Osteoblast (primary cell): ENCODE measurements at places on chromosomes 13 and 19.

DNA sequence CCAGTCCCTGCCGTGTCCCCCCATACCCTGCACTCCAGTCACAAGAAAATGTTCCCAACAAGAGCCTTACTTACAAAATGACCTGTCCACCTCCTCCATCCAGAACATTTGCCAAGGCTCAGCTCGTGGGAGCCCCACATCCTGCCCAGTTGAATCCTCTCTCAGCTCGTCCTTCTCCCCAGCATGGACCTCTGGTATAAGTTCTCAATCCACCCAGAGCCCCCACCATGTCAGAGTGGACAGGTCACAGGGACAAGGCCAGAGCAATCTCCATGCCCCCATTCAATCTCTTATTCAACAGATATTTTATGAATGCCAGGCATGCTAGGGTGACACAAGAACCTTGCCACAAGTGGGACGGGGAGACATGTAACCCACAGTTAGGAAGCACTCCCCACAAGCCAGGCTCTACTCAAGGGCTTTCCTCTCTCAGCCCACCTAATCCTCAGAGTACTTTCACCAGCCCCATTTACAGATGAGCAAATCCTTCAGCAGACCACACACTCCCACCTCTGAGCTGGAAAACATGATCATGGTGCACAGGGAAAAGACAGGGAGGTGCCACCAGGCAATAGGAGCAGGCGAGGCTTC is 15.1 kb downstream of the DEDD2 start:
- DNase-seq, result peak; percentile 30

DNA sequence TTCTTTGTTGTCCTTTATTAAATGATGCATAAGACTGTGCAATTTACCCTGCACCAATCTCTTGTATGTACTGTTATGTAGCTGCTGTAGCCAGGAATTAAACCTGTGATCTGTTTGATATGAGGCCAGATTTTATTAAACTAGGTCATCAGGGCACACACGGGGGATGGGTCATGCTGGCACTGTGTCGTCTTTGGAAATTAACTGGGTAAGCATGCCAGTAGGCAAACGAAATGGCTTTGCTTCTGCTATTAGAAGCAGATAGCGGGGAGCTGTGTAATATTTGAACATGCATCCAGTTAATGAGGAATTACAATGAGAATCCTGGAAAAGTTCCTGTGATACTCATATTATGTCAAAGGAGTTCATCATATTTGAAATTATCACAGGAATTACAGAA is 23.5 kb downstream of the MTUS2 start:
- DNase-seq, result no peak

DNA sequence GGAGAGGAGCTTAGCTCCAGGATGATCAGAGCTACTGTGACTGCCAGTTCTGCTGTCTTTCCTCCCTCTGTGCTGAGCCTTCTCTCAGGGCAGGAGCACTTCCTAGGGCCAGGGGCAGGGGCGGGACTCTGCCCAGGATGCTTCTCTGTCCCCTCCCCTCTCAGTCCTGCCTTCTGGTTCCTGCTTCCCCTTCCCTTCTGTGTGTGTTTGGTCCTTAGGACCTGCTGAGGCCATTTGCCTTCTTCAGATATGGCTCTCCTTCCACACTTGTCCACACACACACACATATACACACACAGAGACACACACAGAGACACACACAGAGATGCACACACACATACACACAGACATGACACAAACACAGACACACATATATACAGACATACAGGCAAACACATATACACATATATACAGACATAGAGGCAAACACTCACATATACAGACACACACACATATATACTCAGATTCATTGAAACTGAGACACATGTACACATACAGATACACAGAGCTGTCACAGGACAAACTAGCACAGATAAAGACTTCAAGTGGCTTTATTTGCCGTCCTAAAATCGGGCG is 22.0 kb upstream of the CD177 start:
- DNase-seq, result no peak

DNA sequence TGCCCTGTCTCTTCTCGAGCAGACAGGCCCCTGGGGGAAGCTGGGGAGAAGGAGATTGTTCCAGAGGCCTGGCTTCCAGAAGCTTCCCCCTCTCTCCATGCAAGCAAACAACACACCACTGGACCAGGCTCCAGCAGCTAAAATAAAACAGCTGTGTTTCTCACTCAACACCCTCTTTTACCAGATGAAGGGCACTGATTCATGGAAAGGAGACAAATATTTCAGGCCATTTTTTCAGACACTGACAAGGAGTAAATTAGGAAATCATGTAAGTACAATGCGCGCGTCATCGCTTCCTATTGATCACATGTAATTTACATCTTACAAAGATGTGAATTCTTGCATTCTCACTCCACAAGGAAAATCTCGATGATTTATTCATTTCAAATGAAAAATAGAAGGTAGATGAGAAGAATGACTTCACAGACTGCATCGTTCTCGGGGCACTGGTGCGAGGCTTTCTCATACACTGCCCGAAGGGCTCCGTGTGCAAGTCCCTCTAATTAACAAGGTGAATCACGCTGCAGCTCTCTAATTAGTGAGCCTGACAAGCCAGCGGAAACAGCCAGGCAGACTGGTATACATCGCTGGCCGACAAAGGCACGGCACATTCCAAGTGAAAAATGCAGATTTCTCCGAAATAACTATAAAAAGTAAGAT is 153.6 kb downstream of the KCTD15 start:
- no peak for DNase-seq

- DNase-seq, result no peak
Observed at GRCh38 chr13:56528040-56528790, 612.5 kb upstream of the PRR20A start.

DNA sequence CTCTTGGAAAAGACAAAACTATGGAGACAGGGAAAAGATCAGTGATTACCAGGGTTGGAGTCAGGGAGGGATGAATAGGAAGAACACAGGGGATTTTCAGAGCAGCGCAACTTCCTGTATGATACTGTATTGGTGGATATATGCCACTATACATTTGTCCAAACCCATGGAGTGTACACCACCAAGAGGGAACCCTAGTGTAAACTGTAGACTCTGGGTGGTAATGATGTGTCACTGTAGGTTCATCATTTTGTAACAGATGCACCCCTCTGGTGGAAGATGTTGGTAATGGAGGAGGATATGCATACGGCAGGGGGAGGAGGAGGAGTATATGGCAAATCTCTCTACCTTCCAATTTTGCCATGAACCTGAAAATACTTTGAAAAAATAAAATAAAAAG is 68.1 kb downstream of the UFM1 start:
- no peak for DNase-seq
